ENCODE measurements at places on chromosomes 4 and X.

DNA sequence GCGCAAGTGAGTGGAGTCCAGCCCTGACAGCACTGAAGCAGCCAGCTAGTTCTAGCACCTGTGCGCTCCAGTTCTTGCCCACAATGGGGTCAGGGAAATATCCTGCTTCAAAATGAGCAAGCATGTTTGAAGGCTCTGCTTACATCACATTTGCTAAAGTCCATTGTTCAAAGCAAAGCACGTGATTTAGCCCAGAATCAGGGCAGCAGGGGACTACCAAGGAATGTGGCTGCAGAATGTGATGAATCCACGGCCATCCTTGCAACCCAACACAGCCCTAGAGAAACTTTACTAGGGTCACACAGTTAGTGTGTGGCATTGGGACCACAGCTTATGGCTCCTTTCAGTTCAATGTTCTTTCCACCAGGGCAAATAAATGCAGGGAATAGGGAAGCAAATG lies 47.3 kb upstream of the SMIM31 start:
- no peak for DNase-seq

DNA sequence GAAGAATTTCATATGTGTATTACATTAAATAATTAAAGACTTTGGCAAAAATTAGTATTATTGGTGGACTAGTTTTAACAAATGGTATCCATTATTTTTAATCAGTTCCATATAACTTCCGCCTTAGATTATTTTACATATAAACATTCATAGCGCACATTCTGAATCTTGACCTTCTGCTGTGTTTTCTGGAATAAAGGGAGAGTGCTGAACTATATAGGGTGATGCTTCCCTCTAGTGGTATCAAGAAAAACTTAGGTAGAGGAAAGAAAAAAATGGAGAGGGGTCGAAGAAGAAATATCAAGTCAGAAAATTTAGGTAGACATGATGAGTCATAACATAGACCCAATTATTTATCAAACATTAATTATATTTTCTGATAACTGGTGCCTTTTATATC lies 155.6 kb upstream of the PACRGL start:
- no peak for DNase-seq

GRCh38 chr4:7959078-7959477 lies 19.4 kb upstream of the AFAP1 start:
- DNase-seq = no peak

DNA sequence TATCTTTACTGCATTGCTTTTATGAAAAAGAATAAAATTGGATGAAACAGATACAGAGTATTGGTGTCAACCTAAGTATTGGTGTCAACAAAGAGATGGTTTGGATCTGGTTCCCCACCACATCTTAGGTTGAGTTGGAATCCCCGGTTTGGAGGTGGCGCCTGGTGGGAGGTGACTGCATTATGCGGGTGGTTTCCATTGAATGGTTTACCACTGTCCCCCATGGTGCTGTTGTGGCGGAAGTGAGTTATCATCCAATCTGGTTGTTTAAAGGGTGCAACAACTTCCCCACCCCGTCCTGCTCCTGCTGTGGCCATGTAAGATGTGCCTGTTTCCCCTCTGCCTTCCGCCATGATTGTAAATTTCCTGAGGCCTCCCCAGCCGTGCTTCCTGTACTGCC lies 52.8 kb upstream of the CD99 start:
- DNase-seq = no peak

DNA sequence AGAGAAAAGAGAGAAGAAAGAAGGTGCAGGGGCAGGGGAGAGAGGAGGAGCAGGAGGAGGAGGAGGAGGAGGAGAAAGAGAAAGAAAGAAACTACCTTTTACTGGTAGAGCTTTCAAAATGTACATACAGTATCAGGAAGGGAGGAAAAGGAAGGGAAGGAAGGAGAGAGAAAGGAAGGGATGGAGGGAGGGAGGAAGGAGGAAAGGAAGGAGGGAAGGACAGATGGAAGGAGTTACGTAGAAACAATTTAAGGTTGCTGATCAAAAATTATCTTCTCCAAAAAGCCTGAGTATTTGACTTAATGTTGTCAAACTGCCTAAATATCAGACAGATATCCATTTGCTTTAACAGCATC lies 13.4 kb downstream of the TBC1D9 start:
- no peak for DNase-seq

DNA sequence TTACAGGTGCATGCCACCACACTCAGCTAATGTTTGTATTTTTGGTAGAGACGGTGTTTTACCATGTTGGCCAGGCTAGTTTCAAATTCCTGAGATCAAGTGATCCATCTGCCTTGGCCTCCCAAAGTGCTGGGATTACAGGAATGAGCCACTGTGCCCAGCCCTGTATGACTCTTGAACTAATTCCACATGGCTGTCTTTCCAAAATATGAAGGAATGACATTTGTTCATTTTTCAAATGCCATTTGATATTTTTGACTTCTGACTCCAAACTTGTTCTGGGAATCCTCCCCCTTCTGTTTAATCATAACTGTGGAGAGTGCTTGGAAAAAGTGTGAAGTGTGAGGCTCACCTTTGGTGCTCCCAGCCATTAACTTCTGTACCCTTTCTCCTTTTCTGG lies 119.2 kb downstream of the NHS start:
- DNase-seq = no peak

DNA sequence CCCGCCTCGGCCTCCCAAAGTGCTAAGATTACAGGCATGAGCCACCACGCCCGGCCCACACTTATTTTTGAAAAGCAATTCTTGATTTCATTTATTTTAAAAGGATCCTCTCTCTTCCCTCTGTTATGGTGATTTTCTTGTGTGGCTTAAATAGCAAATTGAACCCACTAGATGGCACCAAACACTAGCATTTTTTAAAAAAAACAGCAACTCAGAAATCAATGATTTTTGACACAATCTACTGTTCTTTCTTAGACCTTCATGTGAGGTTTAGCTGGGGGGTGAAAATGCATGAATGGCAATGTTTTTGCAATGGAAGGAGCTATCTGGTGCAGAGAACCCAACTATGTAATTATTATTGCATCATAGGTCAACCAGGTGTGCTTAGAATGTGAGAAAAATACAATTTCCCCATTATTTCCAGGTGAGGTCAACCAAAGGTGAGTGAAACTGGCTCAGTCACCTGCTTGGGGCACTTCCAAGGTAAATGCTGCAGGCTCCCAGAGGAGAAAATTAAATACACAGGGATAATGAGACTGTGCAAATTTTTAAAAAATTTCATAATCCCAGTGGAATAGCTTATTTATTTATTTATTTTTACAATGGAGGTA lies 226.7 kb upstream of the PRKX start:
- no peak for DNase-seq

- DNase-seq = no peak
Observed at GRCh38 chrX:132591719-132592275, 103.0 kb upstream of the MBNL3 start.

DNA sequence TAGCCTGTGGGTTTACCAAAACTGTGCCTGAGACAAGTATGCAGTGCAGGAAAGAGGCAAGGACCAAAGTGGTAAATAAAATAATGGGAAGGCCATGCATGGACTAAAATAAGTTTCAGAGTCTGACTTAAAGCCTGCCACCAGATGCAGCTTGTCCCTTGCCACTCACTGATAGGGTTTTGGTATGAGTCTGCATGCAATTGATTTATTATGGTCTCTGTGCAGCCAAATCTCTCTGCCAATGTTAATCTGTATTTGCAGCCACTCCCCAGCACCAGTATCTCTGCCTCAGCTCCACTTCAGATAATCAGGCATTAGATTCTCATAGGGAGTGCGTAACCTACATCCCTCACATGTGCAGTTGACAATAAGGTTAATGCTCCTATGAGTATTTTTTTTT lies 5.5 kb upstream of the FGF2 start:
- no peak for DNase-seq

GRCh38 chr4:87985097-87985886 lies 9.8 kb downstream of the SPP1 start:
- DNase-seq = no peak

DNA sequence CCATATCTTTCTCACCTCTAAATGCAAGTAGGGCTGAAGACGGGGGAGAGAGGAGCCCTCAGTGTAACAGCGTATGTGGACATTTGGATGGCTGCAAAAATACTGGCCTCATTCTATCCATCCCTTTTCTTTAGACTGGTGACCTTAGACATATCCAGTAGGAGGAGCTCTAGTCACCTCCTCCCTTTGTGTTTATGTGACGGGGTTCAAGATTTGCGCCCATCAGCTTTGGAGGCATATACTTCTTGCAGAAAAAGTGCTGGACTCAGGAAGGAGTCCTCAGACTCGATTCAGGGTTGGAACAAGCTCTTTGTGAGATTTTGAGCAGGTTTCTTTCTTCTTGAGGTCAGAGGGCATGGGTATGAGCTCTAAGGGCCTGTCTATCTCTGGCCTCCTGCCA lies 86.2 kb downstream of the MAMLD1 start:
- no peak for DNase-seq

- no peak for DNase-seq
Observed at GRCh38 chr4:97123573-97123972, 1019.7 kb downstream of the STPG2 start.

DNA sequence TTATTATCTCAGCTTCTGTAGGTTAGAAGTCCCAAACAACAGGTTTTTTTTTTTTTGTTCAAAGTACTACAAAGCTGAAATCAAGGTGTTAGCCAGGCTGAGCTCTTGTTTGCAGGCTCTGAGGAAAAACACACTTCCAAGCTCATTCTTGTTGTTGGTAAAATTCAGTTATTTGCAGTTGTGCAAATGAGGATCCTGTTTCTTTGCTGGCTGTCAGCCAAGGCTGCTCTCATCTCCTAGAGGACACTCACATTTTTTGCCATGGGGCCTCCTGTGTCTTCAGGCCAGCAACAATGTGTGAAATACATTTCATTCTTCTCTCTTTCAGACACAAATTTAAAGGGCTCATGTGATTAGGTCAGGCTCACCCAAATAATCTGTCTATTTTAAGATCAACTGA lies 60.3 kb upstream of the HSD17B10 start:
- no peak for DNase-seq

DNA sequence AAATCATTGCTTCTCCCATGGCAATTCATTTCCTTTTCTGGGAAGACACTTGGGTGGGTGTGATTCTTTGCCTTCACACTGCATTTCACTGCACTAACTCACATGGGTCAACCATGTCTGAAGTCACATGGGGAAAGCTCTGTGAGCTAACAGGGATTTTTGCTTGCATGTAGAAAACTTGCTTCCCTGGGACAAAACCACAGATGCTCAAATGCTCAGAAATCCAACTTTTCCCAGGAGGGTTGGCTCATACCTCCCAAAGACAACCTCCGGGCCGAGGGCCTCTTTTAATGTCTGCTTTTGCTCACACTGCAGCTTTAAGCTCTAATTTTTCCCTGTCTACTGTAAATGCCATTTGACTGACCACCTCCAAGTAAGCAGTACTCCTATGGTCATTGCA lies 1695.2 kb downstream of the STIM2 start:
- no peak for DNase-seq

GRCh38 chrX:109954333-109954732 lies 48.6 kb upstream of the TMEM164 start:
- DNase-seq = no peak

GRCh38 chr4:184856277-184856609 lies 30.5 kb upstream of the ACSL1 start:
- DNase-seq = no peak

DNA sequence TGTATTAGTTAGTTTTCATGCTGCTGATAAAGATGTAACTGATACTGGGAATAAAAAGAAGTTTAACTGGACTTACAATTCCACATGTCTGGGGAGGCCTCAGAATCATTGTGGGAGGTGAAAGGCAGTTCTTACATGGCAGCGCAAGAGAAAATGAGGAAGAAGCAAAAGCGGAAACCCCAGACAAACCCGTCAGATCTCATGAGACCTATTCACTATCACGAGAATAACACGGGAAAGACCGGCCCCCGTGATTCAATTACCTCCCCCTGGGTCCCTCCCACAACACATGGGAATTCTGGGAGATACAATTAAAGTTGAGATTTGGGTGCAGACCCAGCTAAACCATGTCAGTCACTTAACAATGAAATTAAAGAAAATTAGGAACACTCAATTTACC lies 499.1 kb downstream of the FSTL5 start:
- DNase-seq = no peak

DNA sequence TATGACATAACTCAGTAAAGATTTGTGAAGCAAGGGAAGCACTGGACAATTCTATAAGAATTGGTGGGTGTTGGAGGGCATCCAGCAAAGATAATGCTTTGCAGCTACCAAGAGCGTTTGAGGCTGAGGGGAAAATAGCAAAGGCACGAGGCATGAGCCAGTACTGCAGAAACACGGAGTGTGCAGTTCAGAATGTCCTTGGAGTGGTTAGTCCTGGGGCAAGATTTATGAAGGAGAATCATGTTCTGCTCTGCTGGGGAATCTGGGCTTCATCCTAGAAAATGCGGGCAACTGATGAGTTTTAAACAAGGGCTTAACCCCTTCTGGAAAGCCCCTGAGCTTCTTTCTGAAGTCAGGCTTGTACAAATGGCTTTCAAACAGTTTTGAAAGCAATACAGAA lies 452.5 kb downstream of the IL15 start:
- no peak for DNase-seq

- no peak for DNase-seq
Observed at GRCh38 chrX:118497180-118497818, 1.7 kb downstream of the DOCK11 start.

DNA sequence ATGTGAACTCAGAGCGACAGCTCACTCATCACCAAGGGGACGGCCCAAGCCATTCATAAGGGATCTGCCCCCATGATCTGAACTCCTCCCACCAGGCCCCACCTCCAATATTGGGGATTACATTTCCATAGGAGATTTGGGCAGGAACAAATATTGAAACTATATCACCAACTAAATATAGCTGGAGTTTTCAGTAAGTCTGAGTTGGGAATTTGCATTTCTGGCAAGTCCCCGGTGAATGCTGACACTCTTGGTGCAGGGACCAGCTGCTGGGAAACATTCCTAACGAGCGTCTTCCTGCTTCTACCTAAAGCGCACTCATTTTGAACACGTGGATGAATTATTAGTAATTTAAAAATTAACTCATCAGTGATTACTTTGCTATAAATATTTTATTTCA lies 13.2 kb downstream of the CLDN34 start:
- no peak for DNase-seq

DNA sequence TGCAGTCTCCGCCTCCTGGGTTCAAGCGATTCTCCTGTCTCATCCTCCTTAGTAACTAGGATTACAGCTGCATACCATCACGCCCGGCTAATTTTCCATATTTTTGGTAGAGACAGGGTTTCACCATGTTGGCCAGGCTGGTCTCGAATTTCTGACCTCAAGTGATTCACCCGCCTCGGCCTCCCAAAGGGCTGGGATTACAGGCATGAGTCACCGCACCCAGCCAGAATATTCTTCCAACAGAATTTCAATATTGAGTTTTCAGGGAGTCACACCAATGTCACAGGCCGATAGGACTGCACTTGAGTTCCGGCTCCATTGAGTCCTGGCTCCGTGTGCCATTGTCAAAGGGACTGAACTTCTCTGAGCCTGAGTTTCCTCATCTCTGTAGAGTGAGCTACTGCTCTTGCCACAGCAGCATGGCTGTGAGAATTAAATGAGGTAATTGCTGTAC lies 82.9 kb downstream of the CLCN4 start:
- no peak for DNase-seq

Data from activated CD4-positive, CD25-positive, alpha-beta regulatory T cell (primary cell).